ENCODE measurements at places on chromosomes 5 and 9.

DNA sequence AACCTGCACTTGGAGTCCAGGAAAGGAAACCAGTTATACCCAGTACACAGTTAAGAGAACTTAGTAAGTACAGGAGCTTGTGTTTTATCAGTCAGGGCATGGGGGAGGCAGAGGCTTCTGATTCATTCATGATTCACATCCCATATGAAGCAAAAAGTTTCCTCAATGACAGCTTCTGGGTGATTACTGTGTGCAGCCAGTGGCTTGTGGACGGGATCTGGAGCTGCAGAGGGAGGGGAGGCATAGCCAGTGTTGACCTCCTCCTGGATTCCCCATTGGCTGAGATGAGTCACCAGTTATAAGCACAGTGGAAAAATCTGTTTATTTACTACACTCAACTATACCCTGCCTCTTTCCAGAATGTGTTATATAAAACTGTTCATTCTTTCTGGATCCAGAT is 17.7 kb downstream of the IL31RA start:
- peak; percentile 37 for DNase-seq

GRCh38 chr9:137703842-137704508 is 85.2 kb downstream of the EHMT1 start:
- DNase-seq: no peak

GRCh38 chr9:35749515-35750255 is 598 bp downstream of the RGP1 start:
- DNase-seq: no peak

DNA sequence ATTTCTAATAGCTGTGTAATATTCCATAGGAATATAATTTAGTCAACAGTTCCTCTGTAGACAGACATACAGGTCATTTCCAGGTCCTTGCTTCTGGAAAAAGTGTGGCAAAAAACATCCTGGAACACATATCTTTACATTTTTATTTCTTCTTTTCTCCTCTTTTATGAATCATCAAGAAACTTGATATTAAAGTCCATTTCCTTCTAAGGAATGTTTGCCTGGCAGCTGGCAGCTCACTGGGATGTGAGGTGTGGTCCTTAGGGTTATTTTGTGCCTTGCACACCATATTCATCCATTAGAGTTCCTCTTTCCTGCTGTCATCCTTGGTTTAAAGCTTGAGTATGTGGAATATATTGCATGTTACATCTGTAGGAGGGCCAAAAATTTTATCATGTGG is 122.0 kb downstream of the GALNT10 start:
- no peak for DNase-seq

DNA sequence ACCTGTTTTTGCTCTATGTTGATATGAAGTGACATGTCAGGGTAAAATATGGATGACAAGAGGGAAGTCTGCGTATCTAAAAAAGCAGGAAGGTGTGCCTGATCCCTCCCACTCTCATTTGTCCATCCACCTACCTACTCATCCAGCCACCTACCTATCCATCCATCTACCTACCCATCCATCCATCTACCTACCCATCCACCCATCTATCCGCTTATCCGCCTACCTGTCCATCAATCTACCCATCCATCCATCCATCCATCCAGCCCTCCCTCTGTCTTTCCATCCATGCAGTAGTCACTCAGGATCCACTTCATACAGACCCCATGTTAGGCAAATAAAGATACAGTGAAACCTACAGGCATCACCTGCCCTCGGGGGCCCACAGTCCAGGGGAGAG is 32.4 kb downstream of the LMX1B start:
- DNase-seq: no peak

GRCh38 chr9:29701559-29701958 is 2128.3 kb upstream of the C9orf72 start:
- DNase-seq: no peak

DNA sequence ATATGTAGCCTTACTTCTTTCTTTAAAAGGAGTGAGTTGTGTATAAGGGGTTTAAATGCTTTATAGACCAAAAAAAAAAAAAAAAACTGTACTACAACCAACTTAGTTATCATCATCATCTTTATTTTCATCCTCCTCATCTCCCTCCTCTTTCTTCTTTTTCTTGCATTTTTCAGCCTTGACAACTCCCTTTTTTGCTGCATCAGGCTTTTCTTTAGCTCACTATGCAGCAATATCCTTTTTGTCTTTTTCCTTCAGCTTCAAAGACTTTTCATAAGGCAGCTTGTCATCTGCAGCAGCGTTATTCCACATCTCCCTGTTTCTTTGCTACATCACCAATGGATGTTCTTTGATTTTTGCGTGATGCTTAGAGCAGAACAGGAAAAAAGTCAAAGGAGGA is 526.0 kb downstream of the ZNF608 start:
- no peak for DNase-seq

DNA sequence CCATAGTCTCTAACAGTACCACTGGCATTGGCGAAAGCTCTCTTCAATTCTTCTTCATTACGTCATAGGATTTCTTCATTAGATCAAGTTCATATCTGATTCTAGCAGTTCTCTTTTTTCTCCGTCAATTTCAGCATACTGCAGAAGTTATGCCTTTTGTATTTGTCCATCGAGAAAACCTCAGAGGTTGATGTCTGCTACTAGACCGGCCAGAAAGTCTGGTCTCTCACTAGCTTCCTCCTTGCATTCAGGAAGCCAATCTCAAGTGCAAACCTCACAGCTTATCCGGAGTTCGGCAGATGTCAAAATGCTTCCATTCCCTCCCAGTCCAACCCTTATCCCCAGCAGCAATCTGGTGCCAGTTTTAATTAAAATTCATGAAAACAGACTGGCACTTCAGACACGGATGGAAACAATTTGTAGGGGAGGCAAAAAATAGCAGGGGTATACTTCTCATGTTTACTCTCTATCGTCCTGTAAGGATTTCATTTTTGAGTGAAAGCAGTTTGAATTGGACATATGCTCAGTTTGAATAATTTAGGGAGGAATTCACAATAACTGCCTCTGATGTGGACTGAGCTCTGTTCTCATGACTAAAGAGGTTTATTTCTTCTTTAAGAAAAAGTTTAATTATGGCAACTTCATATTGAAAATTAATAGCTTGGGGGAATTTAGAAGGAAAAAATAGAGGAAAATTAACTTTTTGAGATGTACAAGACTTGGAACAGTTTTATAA is 56.4 kb upstream of the TMC1 start:
- no peak for DNase-seq

- DNase-seq: no peak
Measured at GRCh38 chr5:20300110-20300509, 312.1 kb upstream of the CDH18 start.

DNA sequence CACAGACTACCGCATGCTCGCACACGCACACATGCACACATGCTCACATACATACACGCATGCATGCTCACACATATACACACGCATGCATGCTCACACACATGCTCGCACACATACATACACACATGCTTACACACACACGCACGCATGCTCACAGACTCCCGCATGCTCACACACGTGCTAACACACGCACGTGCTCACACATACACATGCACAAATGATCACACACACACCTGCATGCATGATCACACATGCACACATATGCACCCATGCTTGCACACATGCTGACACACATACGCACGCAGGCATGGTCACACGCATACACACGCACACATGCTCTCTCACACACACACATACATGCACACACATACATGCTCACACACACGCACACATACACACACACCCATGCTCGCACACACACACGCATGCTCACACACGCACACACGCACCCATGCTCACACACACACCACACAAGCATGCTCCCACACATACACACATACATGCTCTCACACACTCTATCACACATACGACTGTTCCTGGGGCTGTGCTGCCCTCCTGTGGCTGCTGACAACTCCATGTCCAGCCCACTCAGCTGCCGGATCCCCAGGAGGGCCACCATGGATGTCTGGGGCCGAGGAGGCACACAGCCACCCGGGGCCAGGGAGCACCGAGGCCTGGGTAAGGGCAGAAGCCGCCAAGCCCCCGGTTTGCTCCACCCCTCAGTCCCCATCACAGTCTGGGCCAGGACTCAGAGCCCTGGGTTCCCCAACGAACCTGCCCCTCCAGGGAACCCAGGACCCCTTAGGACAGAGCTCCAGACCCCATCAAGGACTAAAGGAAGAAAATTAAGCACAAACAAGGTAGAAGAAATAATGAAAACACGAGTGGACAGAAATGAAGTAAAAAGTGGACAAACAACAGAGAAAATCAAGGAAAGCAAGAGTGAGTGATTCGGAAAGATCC is 31.4 kb upstream of the EGFL7 start:
- DNase-seq: peak; percentile 87

- no peak for DNase-seq
Measured at GRCh38 chr5:81961651-81962440, 10.0 kb upstream of the ATG10 start.

DNA sequence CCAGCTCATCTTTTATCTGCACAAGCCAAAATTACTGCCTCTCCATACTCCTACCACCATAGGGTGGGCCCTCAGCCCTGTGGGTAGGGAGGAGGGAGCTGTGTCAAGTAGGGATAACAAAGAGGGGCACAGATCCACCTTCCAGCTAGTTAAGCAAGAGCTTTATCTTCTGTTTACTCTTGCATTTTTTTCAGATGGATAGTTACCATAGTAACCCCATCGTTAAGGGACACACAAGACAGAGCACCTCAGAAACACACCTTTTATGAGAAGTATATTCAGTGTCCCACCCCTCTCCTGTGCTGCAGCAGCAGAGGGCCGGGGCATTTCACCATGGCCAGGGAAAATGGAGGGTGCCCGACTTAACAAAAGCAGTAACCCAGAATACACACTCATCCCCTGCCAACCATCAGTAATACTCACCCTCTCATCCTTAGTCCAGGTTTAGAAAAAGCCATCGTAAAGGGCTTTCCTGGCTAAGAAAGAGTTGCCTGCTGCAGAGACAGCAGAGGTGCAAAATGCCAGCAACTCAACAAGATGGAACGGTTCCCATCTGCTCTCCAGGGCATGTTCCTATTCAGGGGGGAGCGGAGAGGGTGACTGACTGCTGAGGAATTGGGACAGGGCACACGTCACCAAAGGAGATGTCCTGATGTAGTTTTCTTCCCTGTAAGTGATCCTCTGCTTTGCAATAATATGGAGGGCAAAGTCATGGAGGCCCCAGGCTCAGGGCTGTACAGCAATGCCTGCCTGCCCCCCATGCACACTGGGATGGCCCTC is 25.1 kb downstream of the MACROH2A1 start:
- DNase-seq: no peak

DNA sequence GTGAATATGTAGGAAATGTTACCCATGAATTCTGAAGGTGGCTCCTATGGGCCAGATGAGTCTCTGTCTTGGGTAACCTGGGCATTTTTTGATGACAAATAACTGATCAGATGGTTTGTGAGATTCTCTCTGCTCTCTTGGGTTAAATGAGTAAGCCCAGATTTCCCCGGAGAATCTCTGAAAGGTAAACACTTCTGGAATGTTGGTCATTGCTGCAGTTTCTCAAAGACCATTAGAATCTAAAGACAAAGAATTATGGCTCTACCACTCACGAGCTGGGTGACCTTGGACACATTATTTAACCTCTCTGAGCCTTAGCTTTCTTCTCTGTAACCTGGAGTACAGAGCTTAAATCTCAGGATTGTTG is 191.2 kb downstream of the DAB2IP start:
- DNase-seq: no peak

- DNase-seq: peak; percentile 66
Measured at GRCh38 chr5:9512457-9512856, 33.4 kb downstream of the SEMA5A start.

DNA sequence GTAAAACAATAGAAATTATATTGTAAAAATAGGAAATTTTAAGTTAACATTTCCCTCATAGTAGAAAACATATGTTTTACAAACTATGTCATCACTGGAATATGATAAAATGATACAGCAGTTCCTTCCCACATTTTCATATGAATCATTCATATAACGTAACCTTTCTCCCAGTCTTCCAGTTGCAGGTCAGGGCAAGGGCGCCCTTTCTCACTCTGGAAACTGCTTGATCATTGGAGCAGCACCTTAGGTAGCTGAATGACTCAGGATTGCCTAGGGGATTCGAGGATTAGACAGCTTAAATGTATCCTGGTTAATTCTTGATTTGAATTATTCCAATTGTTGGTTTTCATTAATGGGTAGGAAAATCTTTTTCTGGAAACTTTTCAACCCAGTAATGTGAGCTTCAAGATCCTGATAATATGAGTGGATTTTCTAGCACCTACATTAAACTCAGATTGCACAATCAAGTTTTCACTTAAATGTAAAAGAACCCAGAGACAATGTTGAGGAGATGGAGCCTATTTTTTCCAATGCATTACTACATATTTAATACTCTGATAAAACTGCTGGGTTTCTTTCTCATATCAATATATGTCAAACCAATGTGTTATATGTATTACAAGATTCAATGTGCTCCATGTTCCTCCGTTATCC is 32.6 kb upstream of the ANXA1 start:
- no peak for DNase-seq

GRCh38 chr5:175846332-175846731 is 25.0 kb upstream of the CPLX2 start:
- DNase-seq: no peak

GRCh38 chr5:91058575-91058974 is 324.5 kb downstream of the ARRDC3 start:
- DNase-seq: no peak

DNA sequence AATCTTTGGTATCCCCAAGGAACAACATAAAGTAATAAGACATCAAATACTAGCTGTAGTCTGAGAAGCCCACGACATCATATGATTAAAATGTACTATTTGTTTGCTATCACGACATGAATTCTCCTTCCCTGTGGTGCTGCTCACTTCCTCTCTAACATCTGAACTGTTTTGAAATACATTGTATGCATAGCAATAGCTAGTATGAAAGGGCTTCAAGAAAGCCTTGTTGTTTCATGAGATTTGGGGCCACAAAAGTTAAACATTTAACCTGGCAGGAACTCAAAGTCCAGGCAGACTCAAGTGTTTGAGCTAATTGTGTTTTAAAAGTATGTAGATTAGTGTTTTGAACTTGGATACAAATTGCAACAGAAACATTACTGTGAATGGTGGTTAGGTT is 237.4 kb upstream of the PTGER4 start:
- no peak for DNase-seq

DNA sequence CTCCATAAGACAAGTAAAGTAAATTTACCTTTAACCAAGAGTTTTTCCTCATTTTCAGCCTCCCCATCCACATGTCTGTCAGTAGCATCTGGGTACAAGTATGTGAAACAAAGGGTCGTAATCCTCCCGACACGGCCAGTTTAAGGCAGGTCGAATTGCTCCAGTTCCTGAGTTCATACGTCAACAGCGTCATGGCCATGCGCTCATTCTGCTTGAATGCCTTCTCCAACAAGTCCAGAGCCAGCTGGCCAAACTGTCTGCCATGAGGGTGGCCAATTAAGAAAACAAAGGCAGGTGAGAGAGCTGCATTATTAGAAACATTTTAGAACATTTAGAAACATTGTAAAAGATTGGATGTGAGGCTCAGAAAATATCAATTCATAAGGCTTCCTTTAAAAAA is 87.5 kb downstream of the TRPM6 start:
- no peak for DNase-seq

Data from right hindlimb (tissue), 1 donor.